ENCODE measurements at places on chromosomes 1 and 21. TPM values are rescaled to one million over a fixed set of nuclear protein-coding genes. Genes with fewer than 3 reads are reported as not detected.

The RGS4 gene
- polyA plus RNA-seq, result 3.9 TPM

The BMP8A gene
- polyA plus RNA-seq, result 0.55 TPM

The ZMPSTE24 gene
- polyA plus RNA-seq, result 44.4 TPM

DNA sequence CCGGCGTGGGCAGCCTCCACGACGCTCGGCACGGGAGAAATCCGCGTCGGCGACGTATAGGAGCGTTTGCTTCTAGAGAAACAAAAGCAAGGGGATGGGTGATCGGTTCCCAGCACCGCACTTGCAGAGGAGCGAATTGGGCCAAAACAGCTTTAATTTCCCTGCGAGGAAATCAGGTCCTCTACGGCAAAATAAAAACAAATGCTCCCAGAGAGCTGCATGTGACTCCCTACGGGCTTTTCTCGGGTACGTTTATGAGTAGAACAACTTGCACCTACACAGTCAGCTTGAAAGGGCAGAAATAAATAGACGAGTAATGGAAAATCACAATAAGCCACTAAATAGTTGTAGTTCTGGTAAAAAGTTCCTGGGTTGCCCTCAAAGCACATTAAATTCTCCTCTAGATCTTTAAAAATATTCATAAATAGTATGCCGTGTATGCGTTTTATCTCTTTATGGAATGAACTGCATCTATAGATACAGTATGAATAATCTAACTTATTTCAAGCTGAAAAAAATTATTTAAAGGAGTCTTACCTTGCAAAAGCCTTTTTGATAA, 1.2 kb downstream of the NHLH2 start:
- no peak for DNase-seq

DNA sequence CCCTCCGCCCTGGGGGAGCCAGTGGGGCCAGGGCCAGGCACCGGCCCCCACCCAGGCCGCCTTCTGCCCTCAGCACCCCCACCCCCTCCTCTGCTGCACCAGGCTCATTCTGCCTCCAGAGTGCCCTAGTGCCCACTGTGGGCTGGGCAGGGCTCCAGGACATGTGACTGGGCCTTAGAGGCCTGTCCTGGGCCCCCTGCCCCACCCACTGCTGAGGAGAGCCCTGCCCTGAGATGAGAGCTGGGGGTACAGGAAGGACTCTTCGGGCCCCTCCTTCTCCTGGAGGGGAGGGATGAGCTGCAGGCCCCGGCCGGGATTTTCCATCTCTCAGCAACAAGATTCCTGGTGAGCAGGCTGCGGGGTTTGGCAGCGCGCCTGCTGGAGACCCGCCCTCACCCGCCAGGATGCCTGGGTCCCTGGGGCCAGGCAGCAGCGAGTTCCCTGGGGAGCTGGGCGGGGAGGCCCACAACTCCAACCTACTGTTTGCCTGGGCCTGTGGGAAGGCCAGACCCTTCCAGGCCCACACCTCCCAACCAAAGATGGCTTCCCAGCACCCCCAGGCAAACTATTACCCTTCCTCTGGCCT, 14.0 kb downstream of the AHDC1 start:
- no peak for DNase-seq

GRCh38 chr21:41776778-41777177, 9.9 kb upstream of the RIPK4 start:
- DNase-seq, result no peak

- no peak for DNase-seq
These were observed 972 bp upstream of the KDM4A start for GRCh38 chr1:43648876-43649477.

- no peak for DNase-seq
These were observed 45.9 kb upstream of the COL6A1 start for GRCh38 chr21:45935628-45936027.
